Ureter (tissue), 1 donor: ENCODE measurements at places on chromosomes 1 and 21. TPM values are rescaled to one million over a fixed set of nuclear protein-coding genes. Genes with fewer than 3 reads are reported as not detected.

DNA sequence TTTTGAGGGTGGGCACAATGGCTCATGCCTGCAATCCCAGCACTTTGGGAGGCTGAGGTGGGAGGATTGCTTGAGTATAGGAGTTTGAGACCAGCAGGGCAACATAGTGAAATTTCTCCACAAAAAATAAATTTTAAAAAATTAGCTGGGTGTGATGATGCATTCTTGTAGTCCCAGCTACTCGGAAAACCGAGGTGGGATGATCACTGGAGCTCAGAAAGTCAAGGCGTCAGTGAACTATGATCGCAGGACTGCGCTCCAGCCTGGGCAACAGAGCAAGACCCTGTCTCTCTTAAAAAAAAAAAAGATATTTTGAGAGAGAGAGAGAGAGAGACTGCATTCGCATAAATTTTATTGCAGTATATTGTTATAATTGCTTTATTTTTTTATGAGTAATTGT is 75.9 kb upstream of the B3GALT5 start:
- DNase-seq = no peak

DNA sequence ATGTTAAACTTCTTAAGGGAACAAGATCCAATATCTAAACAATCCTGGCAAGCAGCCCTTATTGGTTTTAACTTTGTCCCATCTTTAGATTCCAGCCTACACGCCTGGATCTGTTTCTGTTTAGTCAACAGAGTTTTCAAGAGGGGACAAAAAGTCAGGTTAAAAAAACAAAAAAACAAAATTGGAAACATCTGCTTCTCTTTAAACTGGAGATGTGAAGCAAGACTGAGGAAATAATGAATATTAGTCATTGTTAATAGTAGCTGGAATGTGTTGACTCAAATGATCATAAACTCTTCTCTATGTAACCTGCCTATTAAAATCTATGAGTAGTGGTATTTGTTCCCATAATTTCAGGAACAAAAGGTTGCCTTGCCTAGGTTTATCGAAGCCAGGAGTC is 55.0 kb downstream of the NID1 start:
- DNase-seq = no peak

DNA sequence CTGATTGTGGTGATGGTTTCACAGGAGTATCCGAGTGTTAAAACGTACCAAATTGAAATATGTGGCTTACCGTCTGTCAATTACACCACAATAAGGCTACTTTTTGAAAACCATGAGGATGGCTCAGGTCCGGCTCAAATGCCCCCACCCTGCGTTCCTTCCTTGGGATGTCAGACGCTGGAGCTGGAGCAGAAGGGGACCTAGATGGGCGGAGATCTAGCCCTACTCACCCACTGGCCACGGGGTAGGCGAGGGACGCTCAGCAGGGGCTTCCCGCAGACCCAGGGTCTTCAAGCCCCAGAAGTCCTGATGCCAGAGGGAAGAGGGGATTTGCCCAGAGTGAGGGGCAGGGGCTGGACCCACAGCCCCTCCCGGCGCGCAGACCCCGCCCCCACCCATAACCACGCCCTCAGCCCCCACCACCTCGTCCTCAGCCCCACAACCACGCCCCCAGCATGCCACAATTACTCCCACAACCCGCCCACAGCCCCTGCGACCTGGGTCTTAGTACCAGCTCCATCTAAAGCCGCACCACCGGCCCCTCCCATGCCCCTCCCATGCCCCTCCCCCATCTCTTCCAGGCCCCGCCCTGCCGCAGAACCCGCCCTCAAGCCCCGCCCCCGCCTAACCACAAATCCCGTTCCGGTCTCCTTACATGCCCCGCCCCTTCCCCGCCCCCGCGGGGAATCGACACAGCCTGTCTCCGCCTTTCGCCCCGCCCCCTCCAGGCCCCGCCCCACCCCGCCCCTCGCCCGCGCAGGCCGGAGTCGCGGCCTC is at the start of gene LRRC3:
Gene LRRC3, plus strand, starts transcription at position 764 of the 777 bp plus-strand sequence. CDS start 1,135 bp downstream, outside the sequence.
- DNase-seq = peak; percentile 86

GRCh38 chr1:119081267-119081666 is 59.2 kb downstream of the WARS2 start:
- DNase-seq = no peak

DNA sequence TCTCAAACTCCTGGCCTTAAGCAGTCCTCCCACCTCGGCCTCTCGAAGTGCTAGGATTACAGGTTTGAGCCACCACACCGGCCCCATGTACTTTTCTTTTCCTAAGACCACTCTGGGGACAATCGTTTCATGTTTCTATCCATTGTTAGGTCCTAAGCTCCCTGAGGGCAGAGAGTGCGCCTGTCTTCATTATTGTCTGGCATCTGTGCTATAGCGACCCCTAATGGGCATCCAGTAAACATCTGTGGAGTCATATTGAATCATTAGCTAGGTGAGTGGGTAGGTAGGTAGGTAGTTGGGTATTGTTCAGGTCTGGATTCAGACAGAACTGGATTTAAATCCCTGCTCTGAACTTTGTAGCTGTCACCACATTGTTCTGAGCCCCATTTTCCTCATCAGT is 66.1 kb downstream of the TMEM53 start:
- no peak for DNase-seq

GRCh38 chr1:239233626-239234025 is 152.7 kb upstream of the CHRM3 start:
- no peak for DNase-seq

DNA sequence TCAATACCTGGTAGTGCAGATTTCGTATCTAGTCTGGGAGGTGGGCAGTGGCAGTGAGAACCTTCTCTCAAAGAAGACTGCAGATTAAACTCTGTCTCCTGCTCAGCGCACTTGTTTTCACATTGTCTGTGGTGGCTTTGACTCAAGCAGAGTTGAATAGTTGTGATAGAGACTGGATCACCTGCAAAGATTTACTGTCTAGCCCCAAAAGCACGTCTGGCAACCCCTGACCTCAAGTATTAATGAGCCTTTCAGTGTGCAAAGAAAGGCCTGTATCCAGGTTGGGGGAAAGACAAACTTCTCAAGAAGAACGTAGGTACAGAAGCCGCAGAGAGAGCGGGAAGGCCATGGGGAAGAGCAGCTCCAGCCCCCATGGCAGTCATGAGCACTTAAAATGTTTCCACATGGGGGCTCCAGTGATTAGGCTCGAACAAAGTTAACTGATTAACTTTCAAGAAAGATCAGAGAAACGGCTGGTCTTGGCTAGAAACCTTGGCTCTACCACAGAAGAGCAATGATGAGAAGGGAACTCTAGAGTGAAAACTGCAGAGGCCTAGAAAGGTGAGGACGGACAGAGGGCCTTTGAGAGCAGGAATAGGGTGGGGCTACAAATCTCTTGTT is 15.2 kb downstream of the HENMT1 start:
- no peak for DNase-seq

DNA sequence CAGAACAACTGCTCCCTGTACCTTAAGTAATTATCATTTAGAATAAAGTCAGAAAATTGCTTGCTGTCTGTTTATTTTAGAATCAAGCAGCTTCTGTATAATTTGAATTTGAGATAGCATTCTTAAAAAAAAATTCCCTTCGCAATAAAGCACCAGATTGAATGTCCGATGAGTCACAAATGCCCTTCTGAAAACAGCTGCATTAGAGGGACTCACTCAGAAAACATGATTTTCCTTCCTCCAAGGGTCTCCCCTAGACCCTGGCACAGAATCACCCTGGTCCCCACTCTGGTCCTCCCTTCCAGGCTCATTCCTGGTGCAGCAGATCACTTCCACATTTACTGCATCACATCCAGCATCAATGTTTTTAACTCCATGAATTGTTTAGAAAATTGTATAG is 471.1 kb upstream of the VAMP3 start:
- no peak for DNase-seq

DNA sequence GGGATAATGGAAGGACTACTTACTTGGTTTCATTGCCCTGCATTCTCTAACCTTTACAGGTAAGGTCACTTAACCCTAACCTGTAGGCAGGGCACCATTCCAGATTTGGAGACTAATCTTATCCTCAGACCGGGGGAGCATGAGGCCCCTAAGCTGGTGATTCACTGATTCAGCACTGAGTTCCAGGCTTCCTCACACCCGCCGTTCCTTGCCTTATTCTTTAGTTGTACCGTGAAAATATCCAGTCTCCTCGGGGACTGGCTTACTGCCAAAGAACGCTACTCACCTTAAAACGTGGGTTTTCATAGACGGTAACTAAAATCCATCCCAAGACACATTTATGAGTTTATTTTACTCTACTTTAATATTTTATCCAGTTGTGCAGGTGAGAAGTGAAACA is 44.3 kb upstream of the COL24A1 start:
- DNase-seq = no peak

- no peak for DNase-seq
Measured at GRCh38 chr1:48693180-48693579, 83.5 kb downstream of the BEND5 start.

DNA sequence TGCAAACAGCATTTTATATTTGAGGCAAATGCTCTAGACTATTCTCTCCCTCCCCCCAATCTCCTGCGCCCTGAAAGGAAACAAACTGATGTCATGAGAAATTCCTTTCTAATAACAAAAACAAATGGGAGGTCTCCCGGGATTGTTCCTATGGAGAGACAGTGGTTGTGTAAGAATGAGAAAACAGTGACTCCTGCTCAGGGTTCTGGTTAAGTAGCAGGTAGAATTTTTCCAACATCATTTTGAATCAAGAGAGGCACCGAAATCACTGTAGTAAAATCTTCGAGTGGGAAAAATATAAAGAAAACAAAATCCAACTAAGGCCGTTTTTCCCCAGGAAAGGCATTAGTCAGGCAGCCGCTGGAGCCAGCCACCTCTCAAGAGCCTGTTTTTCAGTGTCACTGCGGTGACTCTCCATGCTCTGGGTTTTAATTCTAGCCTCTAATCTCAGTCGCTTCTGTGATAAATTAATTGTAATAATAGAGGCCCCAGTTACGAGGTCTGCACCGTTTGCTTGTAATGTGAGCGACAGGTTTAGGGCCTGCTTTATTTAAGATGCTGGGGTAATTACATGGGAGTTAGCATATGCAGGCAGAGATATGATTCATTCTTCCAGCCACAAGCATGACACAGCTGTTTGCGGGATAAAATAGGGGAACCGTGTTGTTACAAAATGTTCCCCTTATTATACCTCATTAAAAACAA is 80.3 kb downstream of the RNF220 start:
- DNase-seq = no peak

- no peak for DNase-seq
Measured at GRCh38 chr1:232439011-232439410, 190.9 kb downstream of the SIPA1L2 start.

GRCh38 chr1:33848205-33848937 is 15.5 kb upstream of the HMGB4 start:
- DNase-seq = no peak

DNA sequence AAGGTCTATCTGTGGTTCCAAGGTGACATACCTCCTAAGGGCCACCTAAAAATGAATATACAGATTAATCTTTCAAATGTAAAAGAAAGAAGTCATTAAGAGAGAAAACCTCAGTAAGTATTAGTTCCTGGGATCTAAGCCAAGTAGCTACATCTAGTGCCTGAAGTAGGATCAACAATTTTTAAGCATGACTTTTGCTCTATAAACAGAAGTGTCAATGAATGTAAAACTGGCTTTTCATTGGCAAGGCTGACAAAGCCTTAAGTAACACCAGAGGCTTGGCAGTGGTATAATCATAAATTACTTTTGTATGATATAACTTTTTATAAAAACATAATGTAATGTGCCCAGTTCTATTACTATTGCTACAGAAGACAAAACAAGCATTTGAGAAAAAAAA is 12.2 kb upstream of the ACADM start:
- no peak for DNase-seq

DNA sequence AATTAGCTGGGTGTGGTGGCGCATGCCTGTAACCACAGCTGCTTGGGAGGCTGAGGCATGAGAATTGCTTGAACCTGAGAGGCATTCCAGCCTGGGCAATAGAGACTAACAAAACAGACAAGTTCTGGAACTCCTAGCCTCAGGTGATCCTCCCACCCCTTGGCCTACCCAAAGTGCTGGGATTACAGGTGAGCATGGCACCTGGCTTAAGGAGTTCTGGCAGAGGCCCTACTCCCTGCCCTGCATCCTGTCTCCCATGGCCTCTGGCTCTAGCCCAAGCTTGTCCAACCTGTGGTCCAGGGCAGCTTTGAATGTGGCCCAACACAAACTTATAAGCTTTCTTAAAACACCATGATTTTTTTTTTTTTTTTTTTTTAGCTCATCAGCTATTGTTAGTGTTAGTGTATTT is 20.4 kb downstream of the TOMM20 start:
- peak; percentile 31 for DNase-seq

GRCh38 chr21:25944082-25944481 is 209.3 kb downstream of the GABPA start:
- no peak for DNase-seq

DNA sequence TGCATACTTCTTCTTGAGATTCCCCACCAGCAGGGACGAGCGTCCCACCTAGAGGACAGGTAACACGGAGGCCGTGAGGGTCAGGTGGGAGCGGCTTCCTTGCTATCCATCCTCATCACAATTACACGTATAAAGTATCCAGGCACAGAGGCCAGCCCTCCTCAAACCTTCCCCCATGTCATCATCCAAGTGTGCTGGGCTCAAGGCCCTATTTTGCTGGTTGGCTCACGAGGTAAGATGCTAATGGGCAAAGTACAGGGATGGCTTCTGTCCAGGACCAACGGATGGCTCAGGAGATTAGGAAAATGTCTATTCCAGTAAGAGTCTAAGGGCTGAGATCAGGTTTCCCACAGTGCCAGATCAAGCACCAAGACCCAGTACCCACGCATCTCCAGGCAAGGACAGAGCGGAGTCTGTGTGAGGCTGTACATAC is 11.5 kb upstream of the A3GALT2 start:
- no peak for DNase-seq

DNA sequence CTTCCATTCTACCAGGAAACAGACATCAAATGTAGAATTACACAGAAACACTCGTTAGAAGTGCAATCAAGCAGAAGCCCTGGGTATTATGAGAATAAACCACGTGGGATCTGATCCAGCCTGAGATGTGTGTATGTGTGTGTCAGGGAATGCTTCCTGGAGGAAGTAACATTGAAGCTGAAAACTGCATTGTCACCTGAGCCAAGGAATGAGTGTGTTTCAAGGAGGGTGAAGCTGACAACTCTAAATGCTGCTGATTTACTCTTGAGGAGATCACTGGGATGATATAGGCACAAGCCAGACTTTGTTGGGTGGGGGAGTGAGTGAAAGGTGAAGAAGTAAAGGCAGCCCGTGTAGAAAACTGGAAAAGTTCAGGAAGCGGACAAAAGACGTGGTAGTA is 27.6 kb downstream of the FAAH start:
- DNase-seq = no peak

The VANGL2 gene
- total RNA-seq = 12.7 TPM

The TNFRSF14 gene
- 160 TPM for total RNA-seq

The ANGPTL7 gene
- 1.4 TPM for total RNA-seq

The CDK18 gene
- 28.6 TPM for total RNA-seq

The CDKN2C gene
- total RNA-seq = 11.0 TPM

The CD46 gene
- 348 TPM for total RNA-seq

The WNT9A gene
- total RNA-seq = 2.7 TPM

The FCRL4 gene
- not detected for total RNA-seq
